Gastroesophageal sphincter (tissue), 4 donors: ENCODE measurements at places on chromosomes 5 and 9. TPM values are rescaled to one million over a fixed set of nuclear protein-coding genes. Genes with fewer than 3 reads are reported as not detected.
A peak's percentile ranks its signal among the peaks of the same experiment; 100 is the strongest.

GRCh38 chr5:169195601-169196000, 105.3 kb downstream of the SLIT3 start:
- ATAC-seq: no peak

- no peak for ATAC-seq
Observed at GRCh38 chr9:132141344-132141947, 20.4 kb upstream of the NTNG2 start.

- ATAC-seq: no peak
Observed at GRCh38 chr5:163473635-163474243, 13.3 kb downstream of the HMMR start.

DNA sequence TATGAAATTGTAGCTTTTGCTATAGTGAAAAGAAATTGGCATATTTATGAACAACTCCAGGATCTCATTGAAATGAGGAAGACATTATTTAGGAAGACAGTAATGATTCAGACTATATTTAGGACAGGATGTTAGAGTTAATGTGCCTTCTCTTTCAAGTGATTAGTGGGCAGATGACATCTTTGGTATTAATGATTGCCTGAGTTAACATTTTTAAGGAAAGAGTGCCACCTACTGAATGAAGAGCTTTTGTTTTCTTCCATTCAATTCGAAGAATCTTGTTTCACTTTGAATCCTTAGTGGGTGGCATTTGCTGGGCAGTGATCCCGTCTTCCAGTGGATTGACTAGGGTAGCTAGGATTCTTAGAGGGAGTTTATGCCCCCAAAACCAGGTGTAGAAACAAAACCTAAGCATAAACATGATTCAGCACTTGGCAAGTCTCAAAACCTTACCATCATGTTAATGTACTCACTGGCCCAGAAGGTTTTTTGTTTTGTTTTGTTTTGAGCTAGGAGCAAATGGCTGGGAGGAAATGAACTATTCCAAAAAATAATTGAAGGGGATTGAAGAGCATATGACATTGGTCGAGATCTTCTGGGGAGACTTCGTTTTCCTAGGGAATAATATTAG, 23.2 kb downstream of the MAP3K1 start:
- ATAC-seq: peak; percentile 62

GRCh38 chr9:103617046-103617445, 477.1 kb upstream of the SMC2 start:
- no peak for ATAC-seq

DNA sequence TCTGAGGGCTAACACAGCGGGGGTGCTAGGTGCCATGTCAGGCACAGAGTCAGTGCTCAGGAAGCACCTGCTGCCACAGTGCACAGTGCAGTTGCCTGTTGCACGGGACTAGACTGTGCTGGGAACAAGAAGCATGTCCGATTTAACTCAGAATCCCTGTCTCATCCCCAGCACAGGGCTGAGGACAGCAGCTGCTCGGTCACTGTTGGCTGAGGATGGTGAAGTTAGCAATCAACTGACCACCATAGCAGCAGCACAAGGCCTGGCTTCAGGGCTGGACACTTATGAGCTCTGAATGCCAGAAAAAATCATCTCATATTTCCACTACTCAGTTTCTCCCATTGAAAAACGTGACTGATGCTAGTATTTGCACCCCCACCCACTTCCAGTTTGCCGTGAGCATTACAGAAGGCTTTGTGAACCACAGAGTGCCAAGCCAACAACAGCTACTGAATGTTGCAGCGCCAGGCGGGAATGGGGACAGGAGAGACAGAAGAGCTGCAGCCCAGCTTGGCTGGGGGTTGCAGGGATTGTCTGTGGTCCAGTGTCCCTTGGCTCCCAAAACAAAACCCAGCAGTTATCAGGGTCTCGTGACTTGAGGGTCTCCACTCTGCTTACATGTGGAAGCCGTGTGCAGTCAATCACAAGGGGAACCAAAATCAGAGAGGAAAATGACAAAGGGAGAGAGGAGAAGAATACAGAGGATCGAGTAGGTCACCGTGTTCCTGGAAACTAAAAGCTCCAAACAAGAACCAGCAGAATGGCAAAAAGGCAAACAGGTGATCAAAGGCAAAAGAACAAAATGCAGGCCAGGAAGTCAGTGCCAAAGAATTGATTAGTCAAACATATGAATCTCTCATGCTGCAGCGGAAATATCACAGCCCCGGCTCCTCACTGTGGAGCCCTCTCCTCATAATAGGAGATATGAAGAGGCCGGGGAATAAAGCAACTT, 155.6 kb downstream of the CRB2 start:
- no peak for ATAC-seq

DNA sequence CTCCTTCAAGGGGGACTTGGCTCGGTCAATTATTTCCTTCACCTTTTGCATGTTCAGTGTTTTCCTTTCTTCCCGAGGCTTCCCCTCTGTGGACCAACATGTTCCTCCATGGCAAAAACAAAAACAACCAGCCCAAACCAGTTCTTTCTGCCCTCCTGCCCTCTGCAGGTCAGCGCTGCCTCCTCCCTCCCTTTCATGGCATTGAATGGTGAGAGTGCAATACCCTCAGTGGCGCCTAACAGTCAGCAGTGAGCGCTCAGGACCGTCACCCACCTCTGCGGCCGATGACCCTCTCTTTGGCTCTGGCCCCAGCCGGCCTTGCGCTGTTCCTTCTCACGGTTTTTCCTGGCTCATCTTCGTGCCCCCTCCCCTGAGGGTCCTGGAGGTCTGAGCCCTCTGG, 34.4 kb upstream of the GNE start:
- no peak for ATAC-seq

DNA sequence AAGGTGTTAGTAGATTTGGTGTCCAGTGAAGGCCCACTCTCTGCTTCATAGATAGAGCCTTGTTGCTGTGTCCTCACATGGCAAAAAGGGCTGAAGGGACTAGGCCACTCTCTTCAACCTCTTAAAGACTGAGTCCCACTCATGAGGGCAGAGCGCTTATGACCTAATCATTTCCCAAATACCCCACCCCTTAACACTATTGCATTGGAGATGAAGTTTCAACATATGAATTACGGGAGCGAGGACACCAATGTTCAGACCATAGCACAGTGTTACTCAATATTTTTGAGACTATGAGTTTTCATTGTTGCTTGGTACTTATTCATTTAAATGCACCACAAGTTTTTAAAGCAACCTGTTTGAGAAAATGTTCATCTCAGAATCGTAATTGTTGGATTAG, 8.8 kb upstream of the OTULINL start:
- no peak for ATAC-seq

DNA sequence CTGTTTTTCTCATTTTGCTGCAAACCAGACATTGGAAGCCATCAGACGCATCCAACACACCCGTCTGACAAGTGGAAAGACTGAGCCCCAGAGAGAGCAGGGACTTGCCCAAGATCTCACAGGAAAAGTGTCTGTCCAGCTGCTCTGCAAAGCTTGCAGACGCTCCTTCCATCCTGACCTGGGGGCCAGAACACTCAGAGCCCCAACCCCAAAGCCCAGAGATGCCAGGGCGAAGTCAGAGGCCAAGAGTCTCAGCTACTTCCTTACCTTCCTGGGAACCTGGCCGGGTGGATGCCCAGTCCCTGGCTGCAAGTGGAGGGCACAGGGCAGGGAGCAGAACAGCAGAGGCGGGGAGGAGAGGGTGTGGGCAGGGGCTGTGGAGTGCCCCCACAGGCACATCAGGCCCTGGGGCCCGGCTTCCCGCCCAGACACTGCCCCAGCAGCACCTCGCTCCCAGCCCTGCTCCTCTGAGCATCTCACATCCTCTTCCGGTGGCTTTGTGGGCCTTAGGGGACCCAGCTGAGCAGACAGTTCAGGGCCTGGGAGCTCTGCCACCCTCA, 9.7 kb upstream of the RALGDS start:
- no peak for ATAC-seq

DNA sequence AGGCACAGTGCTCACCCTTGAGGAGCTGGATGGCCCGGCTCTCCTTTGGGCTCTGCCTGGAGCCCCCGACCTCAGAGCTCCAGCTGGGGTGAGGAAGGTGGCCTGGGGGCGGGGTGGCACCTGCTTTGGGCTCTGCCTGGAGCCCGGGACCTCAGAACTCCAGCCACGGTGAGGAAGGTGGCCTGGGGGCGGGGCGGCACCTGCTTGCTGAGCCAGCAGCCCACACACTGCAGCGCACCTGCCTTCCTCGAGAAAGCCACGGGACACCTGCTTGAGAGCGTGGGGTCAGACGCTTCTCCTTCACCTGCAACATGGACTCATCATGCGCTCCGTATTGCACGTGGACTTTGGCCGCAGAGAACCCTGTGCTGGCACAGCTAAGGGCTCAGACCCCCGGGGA, 51.8 kb downstream of the IRX2 start:
- ATAC-seq: no peak

- ATAC-seq: no peak
Observed at GRCh38 chr9:98117984-98118639, 910 bp downstream of the TRIM14 start.

DNA sequence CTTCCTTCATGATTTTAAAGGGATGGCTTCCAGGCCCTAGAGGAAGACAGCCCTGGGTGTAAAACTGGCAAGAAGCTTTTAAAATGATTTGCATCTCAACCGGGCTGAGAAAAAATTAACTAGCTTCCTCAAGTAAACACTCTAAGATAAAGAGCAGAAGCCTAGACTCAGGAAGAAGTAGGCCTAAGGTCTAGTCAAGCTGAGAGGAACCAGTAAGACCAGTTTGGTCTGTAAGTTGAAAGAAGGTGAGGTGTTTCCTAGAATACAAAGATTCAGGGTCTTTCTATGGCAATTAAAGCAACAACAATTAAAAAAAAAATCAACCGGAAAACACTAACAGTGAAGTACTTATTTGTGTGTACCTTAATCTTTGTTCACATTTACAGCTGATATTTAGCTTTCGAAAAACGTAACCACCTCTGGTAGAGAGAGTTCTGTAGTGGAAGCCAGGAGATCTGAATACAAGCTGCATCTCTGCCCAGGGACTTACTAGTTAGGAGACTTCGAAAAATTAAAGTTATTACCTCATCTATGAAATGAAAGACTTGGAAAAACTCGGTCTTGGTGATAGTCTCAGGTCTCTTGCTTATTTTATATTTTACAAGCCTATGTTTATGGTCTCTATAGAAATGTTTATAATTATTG, 75.7 kb downstream of the TUSC1 start:
- no peak for ATAC-seq

DNA sequence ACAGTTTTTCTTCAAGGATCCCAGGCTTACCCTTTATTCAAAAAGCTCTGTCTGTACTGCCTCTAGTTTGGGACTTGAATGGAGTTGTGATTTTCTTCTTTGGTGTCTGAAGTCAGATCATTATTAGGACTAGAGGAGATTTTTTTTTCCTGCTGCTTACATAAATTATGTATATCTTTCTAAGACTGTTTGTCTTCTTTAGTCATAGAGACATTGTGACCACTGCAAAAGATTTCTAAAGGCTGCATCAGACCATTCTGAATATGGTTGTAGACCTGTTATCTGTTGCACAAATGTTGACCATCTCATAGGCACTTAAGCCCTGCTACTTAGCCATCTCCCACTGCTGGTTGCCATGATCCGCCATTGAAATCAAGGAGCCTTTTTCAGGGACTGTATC, 238.5 kb upstream of the SMARCA2 start:
- no peak for ATAC-seq

DNA sequence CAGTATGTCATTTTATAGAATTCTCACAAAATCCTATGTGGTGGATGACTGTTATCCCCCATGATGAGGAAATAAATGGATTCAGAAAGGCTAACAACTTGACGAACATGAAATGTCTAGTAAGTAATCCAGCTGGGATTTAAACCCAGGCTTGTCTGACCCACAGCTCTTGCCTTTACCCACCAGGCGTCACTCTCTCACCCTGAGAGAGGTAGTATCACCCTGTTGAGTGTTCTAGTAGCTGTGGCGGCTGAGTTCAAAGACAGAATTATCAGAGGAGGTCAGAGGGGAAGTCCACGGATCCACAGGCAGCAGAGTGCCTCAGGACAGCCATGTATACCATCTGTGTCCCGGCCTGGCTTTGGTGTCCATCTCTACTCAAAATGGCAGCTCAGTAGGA, 113.8 kb downstream of the ZNF462 start:
- ATAC-seq: no peak

FRMPD1 gene
- total RNA-seq: not detected

RAD1 gene
- 28.8 TPM for total RNA-seq

C9orf152 gene
- total RNA-seq: not detected

ERMP1 gene
- 6.6 TPM for total RNA-seq

PCDH12 gene
- total RNA-seq: 6.1 TPM
